Suppressor macrophage treated with lipopolysaccharide for 1 hour (primary cell): ENCODE measurements at places on chromosomes 4 and X.

GRCh38 chrX:107025545-107025944, 25.5 kb upstream of the MORC4 start:
- DNase-seq = peak; percentile 31

- DNase-seq = peak; percentile 14
Measured at GRCh38 chr4:173128199-173128890, 40.3 kb upstream of the GALNT7 start.

DNA sequence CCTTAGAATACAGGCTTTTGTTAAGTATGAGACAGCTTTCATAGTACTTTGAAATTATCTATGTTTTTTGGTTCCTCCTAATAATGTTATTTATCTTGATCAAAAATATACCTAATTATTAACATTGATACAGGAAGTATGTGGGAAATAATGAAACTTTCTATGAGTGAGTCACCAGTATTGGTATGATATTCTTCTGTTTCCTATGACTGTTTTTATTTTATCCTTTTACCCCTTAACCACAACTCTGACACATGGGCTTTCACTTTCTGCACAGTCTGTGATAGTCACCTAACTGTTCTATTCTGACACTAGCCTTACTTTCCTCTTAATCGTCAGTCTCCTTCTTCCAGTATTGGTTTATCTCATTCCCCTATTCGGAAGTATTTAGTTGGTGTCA, 4.7 kb downstream of the THAP9 start:
- peak; percentile 31 for DNase-seq

GRCh38 chr4:111847296-111848008, 297.8 kb upstream of the FAM241A start:
- DNase-seq = no peak

- DNase-seq = no peak
Measured at GRCh38 chr4:88570001-88570400, 22.3 kb upstream of the HERC3 start.

GRCh38 chrX:3177851-3178250, 136.6 kb downstream of the ARSF start:
- no peak for DNase-seq

GRCh38 chr4:54185866-54186265, 43.2 kb upstream of the PDGFRA start:
- no peak for DNase-seq

DNA sequence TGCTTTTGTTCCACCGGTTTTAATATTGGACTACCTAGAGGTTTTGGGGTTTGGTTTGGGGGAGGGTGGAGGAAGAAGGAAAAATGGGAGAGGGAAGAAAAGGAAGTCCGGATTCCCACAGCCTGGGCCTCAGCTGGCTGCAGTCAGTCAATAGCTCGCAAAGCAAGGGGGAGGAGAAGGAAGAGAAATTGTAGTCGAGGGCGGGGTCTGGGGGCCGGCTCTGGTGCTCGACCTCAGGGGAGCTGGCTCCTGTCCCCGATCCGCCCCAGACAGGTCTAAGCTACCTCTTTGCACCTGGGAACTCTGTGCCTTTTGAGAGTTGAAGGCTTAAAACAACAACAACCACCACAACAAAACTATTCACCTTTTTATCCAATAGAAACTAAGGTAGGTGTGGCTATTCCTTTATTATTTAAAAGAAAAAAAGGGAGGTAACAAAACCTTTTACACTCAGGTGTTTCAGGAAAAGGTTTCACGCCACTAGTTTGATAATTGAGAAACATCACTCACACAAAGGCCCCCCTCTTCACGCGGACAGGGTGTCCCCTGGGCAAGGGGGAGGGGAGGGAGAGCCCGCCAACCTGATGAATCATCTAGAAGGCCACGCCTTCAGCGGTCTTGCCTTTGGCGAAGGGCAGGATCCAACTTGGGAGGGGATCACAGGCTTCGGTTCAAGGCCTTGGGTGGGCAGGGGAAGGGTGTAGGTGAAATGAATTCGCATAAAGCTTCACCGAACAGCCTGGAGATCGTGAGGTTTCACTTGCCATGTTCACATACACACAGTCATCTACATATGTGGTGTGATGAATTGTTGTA, 1.6 kb upstream of the LNX1 start:
- DNase-seq = peak; percentile 20

- DNase-seq = peak; percentile 36
Measured at GRCh38 chrX:123736333-123736921, 3.6 kb upstream of the THOC2 start.
